ENCODE measurements at places on chromosomes 3 and 15. TPM values are rescaled to one million over a fixed set of nuclear protein-coding genes. Genes with fewer than 3 reads are reported as not detected.
A peak's percentile ranks its signal among the peaks of the same experiment; 100 is the strongest.

DNAH12 gene
- total RNA-seq = 0.08 TPM

TRIM42 gene
- not detected for total RNA-seq

EPHA3 gene
- total RNA-seq = 0.11 TPM

PRTG gene
- total RNA-seq = not detected

PSTPIP1 gene
- total RNA-seq = 125 TPM

CLSTN2 gene
- 0.08 TPM for total RNA-seq

PDCD7 gene
- total RNA-seq = 22.0 TPM

ERICH6 gene
- not detected for total RNA-seq

GRCh38 chr3:10647376-10647775 lies 142.0 kb upstream of the ATP2B2 start:
- ATAC-seq = no peak

DNA sequence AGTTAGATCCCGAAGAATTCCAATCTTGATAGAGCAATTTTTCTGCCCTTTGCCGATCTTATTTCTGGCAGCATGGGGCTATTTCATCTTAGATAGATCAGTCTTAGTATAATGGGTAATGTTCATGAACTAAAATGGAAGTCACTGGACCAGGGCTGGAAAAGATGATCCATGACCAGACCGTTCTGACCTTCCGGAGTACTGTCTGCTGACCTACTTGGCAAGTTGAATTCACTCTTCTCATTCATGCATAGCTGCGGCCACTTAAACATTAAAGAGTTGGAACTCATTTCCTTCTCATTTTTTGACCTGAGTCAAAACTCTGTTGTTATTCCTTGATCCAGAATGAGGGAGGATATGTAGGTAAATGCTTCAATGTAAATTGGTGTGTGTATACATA lies 32.5 kb downstream of the GMNC start:
- ATAC-seq = no peak

GRCh38 chr15:80804970-80805495 lies 25.9 kb downstream of the CEMIP start:
- peak; percentile 51 for ATAC-seq

- ATAC-seq = no peak
Observed at GRCh38 chr3:178996399-178996798, 75.2 kb downstream of the ZMAT3 start.

- ATAC-seq = no peak
Observed at GRCh38 chr3:39438880-39439279, 28.6 kb upstream of the MOBP start.

- ATAC-seq = no peak
Observed at GRCh38 chr3:135929670-135930069, 35.9 kb upstream of the PPP2R3A start.

DNA sequence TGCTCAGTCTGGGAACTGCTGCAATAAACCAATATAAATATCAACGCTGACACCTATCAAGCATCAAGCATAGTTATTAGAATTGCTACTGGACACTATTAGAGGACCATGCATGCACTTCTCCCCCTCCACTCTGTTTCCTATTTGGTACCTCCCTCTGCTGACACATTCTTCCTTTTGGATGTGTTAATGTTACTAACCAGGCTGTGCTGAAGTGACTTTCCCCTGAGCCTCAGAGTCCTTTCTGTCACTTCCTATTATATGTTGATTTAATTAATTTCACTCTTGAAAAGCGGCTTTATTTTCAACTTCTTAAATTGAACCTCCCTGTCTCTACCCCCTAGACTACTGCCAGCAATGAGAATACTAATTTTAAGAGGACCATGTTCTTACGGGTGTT lies 379.1 kb downstream of the MCTP2 start:
- no peak for ATAC-seq

DNA sequence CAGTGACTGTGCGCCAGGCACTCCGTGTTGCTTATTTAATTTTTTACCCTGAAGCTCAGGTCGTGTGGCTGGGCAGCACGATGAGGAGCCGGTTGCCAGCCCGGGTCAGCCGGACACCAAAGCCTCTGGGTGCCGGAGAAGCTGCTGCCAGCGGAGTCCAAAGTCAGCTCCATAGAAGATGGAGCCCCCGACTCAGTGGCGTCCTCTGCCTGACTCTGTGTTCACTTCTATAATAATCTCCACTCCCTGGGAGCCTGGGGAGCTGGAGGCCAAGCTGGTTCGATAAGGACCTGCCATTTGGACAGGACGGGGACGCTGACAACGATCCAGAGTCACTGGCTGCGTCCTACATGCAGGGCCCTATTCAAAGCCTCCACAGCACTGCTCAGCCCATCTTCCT lies 78.6 kb downstream of the VGLL4 start:
- ATAC-seq = no peak

DNA sequence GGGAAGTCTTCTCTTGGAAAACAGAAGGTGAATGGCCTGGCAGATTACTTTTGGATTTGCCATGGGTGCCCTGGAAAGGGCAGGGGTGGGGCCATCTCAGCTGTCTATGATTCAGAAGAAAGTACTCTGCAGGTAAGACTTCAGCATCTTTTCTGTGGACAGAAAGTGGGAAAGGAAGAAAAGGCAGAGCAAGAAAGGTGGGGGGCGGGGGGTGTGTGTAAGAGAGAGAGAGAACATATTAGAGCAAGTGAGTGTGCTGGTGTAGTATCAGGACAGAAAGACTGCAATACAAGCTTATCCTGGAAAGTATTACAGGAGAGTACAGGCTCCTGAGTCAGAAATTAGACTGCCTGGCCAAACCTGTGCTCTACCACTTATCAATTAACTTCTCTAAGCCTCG lies 5.5 kb downstream of the TAGLN3 start:
- no peak for ATAC-seq

DNA sequence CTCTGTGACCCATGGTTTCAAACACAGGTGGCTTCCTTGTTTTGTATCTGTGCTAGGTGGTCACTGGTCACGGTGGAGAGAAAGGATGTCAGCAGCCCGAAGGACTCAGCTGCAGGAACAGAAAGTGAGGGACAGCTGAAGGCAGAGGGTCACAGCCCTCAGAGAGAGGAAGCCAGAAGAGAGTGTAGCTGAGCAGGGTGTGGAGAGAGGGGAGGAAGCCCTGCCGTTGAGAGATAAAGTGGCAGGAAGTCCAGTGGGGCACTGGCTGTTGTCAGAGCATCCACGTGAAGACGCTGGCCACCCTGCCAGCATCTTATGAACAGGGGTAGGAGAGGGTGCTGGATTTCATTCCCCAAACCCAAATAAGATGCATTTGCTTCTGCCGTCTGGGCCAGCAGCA lies 36.9 kb downstream of the LIMD1 start:
- no peak for ATAC-seq
